ENCODE measurements at places on chromosomes 1 and 21. TPM values are rescaled to one million over a fixed set of nuclear protein-coding genes. Genes with fewer than 3 reads are reported as not detected.

- no peak for DNase-seq
These were observed 11.2 kb downstream of the TARBP1 start for GRCh38 chr1:234467821-234468220.

DNA sequence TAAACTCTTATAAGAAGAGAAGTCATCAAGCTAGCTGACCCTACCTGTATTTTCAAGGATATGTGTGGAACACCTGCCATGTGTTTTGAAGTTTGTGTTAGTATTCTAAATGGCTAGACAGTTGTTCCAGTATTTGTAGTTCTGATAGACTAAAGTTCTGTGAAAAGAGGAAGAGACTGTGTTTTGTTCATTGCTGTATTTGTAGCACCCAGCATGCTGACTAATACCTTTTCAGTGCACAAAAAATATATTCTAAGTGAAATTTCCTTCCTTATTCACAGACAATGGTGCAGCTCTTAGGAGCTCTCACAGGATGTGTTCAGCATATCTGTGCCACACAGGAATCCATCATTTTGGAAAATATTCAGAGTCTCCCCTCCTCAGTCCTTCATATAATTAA, 8.2 kb upstream of the METTL18 start:
- no peak for DNase-seq

GRCh38 chr21:32140151-32140550, 138.7 kb downstream of the MIS18A start:
- DNase-seq = no peak

CCSAP gene
- 7.4 TPM for total RNA-seq
